ENCODE measurements at places on chromosomes 1 and 21. TPM values are rescaled to one million over a fixed set of nuclear protein-coding genes. Genes with fewer than 3 reads are reported as not detected.

- no peak for DNase-seq
These were observed 28.9 kb upstream of the ADAM30 start for GRCh38 chr1:119924948-119925898.

- DNase-seq: no peak
These were observed 212.3 kb upstream of the DPYD start for GRCh38 chr1:98133131-98133530.

The GSTM5 gene
- not detected for total RNA-seq

The FAM229A gene
- 8.5 TPM for total RNA-seq

- no peak for DNase-seq
These were observed 15.3 kb downstream of the VAV3 start for GRCh38 chr1:107949467-107950253.

The EDARADD gene
- 0.59 TPM for total RNA-seq

DNA sequence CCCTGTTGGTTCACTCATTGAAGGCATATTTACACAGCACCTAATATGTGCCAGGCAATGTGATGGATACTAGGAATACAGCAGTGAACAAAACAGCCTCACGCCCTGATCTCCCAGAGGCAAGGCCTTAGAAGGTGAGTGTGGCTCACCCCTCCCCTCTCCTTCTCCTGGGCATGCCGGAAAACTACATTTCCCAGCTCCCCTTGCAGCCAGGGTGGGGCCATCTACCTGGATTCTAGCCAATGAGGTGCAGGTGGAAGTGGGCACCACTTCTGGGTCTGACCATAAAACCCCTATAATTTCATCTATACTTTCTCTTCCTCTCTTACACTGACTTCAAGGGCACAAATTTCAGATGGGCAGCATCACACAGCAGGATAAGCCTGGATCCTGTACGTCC, 63.8 kb downstream of the FBXO2 start:
- no peak for DNase-seq

DNA sequence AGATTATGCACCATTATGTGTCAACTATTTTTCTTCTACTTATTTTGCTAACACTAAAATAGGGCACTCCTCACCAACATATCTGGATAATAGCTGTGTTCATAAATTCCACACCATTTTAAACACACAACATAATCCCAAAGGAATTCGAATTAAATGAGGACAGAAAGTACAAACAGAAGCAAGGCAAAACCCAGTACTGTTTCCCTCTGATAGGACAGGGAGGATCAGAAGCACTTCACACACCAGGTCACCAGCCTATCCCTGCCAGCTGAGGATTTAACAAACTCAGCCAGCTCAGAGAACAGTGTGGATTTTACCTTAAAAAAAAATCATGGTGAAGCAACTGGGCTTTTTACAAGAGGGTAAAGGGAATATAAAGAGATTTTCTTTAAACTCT, 20.0 kb downstream of the CRYZ start:
- DNase-seq: no peak

- no peak for DNase-seq
These were observed 98.6 kb downstream of the ZNF281 start for GRCh38 chr1:200311256-200311655.

The GPATCH3 gene
- 19.9 TPM for total RNA-seq

GRCh38 chr1:206497774-206498173, 9.6 kb upstream of the RASSF5 start:
- DNase-seq: no peak

GRCh38 chr1:109199710-109200109, 14.0 kb upstream of the SARS1 start:
- DNase-seq: no peak

DNA sequence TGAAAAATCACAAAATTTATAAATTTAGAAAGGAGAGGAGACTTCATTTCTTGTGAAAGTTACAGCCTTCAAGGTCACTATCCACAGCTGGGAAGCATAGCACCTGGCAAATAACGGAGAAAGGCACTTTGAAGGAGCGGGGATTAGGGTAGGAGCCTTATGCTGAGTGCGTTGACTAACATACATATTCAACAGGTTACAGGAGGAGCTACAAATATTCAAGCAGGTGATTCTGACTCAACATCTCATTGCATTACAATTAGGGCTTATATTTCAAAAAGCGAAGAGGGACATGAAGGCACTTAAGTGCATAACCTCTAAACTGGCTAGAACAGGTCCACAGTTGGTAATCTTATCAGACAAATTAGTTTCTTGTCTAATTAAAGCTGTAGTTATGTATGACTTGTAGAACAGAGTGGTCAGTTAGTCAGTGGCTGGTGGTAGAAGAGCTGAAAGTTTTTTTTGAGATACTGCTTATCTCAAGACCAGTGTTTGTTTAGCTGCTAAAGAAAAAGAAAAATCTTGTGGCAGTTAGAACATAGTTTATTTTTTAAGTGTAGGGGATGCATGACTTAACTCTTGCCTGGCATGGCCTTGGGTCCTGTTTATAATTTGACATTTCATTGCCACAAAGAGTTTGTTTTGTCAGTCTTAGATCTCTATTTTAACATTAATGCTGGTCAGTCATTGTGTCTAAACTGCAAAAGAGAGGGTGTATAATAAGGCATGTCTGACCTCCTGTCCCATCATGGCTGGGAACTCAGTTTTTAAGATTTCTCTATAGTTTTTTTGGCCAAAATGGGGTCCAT, 311.5 kb downstream of the DUSP10 start:
- no peak for DNase-seq

The LRRN2 gene
- total RNA-seq: not detected

DNA sequence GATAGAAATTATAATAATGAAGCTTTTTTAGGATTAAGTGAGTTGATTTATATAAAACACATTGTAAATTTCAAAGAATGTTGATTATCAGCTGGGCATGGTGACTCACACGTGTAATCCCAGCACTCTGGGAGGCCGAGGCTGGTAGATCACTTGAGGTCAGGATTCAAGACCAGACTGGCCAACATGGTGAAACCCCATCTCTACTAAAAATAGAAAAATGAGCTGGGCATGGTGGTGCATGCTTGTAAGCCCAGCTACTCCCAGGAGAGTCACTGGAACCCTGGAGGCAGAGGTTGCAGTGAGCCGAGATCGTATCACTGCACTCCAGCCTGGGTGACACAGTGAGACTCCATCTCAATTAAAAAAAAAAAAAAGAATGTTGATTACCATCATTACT, 18.4 kb downstream of the ADAMTS1 start:
- DNase-seq: no peak

DNA sequence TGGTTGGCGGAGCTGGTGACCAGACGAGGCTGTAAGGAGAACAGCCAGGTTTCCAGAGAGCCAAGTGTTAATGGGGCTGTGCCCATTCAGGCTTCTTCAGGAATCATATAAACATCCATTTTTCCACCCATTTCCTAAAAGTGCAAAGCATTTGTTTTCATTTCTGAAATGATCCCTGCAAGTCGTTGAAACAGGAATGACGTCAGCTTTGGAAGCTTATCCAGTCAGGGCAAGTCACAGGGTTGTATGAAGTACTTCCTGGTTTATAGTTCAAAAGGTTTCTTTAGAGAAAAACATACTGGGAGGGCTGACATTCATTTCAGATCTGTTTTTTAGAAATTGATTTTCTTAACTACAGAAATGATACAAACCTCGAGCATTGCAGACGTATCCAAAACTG, 29.2 kb downstream of the IGSF5 start:
- DNase-seq: no peak

DNA sequence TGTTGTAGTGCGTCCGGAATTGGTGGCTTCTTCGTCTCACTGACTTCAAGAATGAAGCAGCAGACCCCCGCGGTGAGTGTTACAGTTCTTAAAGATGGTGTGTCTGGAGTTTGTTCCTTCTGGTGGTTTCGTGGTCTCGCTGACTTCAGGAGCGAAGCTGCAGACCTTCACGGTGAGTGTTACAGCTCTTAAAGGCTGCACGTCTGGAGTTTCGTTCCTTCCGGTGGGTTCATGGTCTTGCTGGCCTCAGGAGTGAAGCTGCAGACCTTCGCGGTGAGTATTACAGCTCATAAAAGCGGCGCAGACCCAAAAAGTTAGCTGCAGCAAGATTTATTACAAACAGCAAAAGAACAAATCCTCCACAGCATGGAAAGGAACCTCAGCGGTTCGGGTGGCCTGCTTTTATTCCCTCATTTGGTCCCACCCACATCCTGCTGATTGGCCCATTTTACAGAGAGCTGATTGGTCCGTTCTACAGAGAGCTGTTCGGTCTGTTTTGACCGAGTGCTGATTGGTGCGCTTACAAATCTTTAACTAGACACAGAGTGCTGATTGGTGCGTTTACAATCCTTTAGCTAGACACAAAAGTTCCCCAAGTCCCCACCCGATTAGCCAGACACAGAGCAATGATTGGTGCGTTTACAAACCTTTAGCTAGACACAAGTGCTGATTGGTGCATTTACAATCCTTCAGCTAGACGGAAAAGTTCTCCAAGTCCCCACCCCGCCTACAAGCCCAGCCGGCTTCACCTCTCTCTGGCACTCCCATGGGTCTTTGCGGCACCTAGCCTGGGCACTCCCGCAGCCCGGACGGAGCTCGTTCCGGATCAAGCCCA, 49.6 kb upstream of the KRTAP19-8 start:
- DNase-seq: peak; percentile 46

- no peak for DNase-seq
These were observed 18.3 kb upstream of the C1orf53 start for GRCh38 chr1:197884173-197884572.

DNA sequence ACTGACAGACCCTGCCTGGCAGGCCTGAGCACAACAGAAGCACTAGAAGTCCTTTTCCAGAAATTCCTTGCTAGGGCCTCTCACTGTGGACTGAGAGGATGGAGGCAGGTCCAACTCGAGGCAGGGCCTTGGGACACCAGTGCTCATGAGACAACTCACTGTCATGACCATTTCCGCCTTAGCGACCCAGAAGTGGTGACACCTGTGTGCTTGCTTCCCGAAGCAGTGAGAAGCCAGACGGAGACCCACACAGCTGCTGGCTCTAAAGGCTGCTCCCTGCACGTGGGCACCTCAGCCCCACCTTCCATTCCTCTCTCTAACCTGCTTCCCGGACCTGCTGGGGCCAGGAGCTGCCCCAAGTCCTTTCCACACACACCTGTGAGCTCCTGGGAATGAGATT, 33.0 kb downstream of the KCNC4 start:
- no peak for DNase-seq

DNA sequence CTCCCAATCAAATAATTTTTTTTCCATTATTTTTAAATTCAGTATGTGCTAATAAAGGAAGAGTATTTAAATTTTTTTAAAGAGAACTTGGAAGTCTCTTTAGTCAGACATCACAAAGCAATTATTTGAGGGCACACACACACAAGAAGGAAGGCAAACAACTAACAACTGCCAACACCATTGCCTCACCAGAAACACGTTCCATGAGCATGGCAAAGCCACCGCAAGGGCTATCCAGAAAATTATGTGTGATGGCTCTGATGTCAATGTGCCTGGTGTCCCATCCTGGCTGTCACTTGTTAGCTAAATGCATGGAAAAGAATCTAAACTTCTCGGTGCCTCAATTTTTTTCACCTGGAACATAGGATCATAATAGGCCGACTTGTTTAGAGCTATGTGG, 262.9 kb downstream of the SEC16B start:
- DNase-seq: no peak

The C1orf167 gene
- total RNA-seq: not detected

DNA sequence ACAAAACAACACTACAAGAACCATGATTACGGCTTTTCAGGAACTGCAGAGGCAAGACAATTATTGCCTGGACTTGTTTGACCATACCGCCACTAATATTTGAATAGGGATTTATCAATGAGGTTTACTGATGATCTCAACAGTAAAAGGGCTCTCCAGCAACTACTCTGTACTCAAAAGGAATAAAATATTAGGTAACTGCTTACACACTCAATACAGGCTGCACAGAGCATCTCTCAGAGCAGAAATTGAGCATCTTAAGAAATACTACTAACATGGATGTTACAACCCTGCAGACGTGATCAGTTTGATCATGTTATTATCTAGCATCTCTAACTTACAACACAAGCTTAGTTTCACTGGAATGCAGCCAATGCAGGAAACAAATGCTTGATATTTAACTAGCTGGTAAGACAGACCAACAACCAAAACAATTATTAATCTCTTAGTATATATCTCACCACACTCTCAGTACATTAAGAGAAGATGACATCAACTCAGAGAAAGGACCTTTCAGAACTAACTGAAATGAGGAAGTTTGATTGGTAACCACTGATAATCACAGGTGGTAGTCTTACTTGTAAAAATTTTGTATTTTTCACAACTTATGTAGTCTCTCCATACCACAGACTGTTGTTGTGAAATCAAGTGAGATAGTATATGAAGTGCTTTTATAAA, 52.2 kb downstream of the PUM1 start:
- DNase-seq: no peak

Measured in osteocyte (in vitro differentiated cells).